ENCODE measurements at places on chromosomes 2 and 18.
A peak's percentile ranks its signal among the peaks of the same experiment; 100 is the strongest.

DNA sequence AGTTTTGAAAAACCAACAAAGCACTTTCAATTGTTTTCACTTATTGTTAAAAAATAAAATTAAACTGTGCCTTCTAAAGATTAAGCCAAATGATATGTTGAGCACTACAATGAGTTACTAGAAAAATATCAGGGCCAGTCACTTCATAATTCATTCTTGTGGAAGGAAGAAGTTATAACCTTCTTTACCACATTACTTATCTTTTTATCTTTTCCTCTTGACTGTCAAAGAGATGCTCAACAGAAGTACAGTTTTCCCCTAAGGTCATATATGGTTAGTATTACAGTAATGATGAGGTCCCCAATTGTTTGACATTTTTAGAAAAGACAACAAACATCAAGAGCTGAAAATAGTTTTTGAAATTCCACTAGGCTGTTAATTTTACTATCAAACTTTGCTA, 9.4 kb downstream of the PELI1 start:
- DNase-seq, result no peak

GRCh38 chr2:21836261-21836660, 712.5 kb downstream of the TDRD15 start:
- DNase-seq, result no peak

DNA sequence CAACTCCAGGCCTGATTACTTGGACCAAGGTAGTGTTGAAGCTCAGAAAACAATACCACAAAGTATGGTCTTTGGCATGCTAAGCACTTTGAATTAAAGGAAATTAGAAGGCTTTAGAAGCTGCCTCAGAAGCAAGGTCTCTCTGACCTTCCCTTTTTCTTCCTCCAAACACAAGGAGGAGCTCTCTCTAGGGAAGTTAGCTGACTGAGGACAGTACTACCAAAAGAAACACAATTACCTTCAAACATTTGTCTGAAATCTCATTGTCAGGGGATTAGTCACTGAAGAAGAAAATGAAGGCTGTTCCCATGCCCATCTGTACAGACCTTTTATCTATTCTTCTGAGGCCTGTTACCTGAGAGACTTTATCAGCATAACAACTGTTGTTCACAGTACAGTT, 279.3 kb downstream of the CDH20 start:
- DNase-seq, result no peak

DNA sequence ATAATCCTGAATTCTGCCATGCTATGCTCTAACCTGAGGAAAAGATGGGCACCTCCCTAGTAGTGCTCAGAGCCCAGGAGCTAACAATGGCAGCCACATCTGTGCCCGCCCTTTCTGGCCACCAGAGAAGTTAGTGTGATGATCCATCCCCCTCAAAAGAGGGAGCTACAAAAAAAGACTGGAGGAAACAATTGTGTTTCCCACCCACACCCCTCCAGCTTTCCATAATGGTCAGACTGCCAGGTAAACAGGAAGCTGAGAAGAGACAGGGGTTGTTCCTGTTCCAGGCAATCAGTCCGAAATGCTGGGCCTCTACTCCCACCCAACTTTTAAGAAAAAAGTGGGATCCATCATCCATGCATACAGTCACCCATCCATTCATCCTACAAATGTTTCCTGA, 3.2 kb downstream of the TBC1D8 start:
- no peak for DNase-seq

DNA sequence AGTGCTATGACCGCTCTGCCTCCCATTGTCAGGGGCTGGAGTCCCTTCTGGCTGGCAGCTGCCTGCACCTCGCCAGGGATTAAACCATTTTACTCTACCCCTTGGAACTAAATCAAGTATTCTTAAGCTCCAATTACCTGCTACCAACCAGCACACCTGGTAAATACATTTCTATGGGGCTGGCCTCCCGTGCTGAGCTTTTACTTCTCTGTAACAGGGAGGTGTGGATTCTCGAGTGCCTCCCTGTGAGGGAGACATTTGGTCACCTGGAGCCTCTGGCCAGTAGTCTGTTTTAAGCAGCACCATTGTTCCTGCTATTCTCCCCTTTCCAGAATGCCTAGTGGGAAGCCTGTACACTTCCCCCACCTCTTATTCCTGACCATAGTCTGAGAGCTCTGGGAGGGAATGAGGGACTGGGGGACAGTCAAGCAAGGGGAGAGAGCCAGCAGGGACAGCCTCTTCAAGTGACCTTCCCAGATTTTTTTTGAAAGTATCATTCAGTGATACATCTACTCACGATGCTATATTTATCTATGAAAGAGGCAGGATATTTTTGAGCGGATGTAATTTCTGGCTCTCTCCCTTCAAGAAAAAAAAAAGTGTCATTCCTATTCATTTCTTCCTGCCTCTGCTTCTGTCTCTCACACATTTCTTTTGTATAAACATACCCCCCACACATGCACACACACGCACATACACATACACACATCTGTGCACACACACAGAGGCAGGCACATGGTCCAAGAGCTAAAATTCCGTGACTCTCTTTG, 112.8 kb downstream of the CAPN13 start:
- no peak for DNase-seq

DNA sequence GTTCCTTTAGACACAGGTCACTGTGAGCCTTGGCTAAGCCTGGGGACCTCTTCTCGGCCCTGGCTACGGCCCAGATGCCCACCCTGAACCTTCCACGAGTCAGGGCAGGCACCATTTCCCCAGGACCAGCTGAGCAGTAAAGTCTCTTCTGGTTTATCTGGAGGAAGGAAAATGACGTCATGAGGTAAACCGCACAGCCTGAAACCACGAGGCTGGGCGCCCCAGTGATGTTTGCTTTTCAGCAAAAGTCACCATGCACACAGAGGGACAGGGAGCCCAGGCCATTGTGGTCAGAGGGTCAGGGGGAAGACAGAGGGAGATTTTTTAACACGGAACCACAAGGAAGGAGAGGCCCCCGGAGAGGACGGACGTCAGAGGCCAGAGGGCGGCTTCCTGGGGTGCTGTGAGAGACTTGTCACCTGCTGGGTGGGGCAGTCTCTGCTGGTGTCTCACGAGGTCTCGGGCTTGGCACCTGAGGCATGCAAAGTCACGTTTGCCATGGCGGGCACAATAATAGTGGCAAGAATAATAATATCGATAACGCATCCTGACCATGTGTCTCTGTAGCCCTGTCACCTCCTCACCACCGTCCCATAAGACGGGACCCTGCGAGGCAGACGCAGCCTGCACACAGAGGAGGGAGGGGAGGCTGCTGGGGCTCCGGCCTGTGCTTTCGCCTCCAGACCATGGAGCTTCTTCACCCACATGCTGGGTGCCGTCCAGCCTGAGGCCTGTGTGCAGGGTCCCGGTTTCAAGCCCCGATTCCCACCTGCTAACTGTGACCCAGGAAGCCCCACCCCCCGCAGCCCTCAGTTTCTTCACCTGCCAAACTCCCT, 33.2 kb upstream of the FOSL2 start:
- DNase-seq, result peak; percentile 39

GRCh38 chr2:229179628-229180027, 91.5 kb downstream of the PID1 start:
- no peak for DNase-seq

GRCh38 chr2:190785334-190785733, 95.3 kb upstream of the GLS start:
- DNase-seq, result no peak

DNA sequence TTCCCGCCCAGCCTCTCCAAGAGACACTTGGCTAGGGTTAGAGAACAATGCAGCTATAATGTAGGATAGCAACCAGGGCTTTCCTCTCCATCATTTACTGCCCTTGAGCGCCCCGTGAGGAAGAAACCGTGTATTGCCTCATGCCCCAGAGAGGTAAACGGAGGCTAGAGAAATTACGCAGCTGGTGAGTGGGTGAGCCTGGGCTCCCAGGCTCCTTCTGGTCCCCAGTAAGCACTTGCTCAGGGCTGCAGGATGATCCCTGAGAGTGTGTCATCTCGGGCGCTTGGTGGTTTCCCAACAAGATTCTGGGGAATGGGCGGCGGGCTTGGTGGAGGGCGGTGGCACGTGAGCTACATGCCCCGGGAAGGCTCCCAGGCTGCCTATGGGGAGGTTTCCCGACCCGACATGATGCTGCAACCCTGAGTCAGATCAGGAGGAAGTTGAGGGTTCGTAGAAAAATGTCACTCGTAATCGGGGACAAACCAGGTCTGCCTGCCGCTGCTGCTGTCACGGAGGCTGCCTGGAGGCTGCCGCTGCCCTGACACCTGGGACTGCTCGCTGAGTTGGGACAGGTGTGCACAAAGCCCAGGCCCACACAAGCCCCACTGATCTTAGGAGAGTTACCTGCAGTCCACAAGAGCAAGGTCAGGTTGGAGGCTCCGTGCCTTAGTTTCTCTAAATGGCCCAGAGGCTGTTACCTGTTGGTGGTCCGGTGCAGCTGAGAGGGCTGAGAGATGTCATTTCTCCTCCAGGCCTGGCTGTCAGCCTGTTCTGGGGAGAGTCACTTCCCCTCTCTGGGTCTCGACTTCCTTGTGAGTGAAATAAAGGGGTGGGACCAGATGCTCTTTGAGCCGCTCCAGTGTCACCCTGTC, at the start of gene GPR55:
Gene GPR55, minus strand, starts transcription at position 773 of the 872 bp plus-strand sequence. CDS start 14,280 bp downstream, outside the sequence.
- DNase-seq, result peak; percentile 63

- no peak for DNase-seq
These were observed 24.4 kb downstream of the EIF4E2 start for GRCh38 chr2:232574674-232575403.

- no peak for DNase-seq
These were observed 18.1 kb downstream of the ABCB11 start for GRCh38 chr2:169012812-169013627.

- DNase-seq, result no peak
These were observed 41.5 kb downstream of the ARHGAP25 start for GRCh38 chr2:68776124-68776523.

DNA sequence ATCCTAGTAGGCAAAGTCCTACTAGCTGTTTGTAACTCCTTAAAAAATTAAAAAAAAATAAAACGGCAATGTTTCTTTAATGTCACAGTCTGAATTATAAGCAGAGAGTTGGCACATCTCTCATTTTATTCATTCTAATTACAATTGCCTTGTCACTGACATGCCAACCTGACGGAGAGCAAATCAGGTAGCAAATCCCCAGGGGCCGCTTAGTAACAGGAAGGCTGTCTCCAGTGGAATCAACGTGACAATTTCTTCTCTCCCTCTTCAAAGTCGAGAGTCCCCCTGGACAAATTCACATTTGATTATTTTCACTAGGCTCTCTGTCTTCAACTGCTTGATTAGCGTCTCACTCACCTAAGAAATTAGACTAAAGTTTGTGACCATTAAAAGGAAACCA, 1598.9 kb upstream of the PIK3C3 start:
- no peak for DNase-seq

GRCh38 chr2:120587279-120587996, 148.2 kb upstream of the GLI2 start:
- no peak for DNase-seq

DNA sequence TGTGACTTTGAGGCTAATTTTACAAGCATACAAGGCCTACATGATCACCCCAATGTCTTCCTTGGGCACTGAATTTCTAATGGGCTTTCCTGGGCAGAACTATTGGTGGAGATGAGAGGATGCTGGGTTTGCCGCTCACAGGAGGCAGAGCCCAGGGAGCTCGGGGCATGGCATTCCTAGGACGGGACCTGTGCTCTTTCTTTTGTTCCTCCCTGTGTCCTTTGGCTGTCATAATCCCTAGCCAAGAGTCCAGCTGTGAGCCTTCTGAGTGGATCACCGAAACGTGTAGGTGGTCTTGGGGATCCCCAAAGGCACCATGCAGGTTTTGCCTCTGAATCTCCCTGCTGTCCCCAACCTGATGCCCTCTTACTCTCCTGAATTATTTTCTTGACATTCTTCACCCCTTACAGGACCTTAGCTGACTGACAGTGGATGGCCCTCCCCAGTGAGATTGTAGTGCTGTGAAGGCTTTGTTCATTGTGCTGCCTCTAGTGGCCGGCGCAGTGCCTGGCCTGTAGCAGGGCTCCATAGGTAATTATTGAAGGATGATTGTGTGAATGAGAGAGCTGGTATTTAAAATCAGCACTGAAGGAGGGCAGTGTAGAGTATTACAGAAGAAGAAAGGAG, 221.9 kb downstream of the ZNF407 start:
- no peak for DNase-seq

DNA sequence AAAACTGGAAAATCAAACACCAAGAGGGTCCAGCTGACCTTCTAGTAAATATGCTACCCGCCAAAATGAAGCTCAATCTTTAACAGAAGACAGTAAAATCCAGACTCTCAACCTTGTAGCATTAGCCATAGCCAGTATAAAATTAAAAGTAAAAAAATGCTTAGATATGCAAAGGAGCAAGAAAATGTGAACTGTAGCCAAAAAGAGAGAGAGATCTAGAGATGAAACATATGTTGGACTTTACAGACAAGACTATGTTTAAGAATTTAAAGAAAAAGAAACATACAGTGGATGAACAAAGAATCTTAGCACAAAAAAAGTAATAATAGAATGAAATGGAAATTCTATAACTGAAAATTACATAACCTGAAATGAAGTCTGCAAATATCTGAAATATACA, 344.5 kb downstream of the LRATD1 start:
- no peak for DNase-seq

DNA sequence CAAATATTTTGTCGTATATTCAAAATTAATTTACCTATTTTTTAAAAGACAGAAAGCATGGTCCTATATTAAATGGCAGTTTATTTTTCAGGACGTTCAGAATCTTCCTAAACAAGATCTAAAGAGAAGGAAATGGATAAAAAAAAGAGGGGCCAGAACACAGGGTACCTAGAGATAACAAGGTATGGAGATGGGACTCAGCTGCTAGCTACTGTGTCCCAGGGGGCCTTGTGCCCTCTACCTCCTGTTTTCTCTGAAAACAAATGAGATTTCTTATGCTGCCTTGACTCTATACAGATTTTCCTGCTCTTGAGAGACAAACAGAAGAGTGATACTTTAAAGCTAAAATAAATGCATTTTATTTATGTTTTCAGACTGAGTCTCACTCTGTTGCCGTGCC, 9.3 kb downstream of the PRKD3 start:
- DNase-seq, result no peak

GRCh38 chr2:74735564-74735963, 81.5 kb downstream of the SEMA4F start:
- no peak for DNase-seq

- no peak for DNase-seq
These were observed 22.9 kb downstream of the MAPRE2 start for GRCh38 chr18:35063875-35064690.

GRCh38 chr18:80228051-80228848, 19.1 kb downstream of the PARD6G start:
- no peak for DNase-seq

- DNase-seq, result no peak
These were observed 301.0 kb downstream of the STK39 start for GRCh38 chr2:167946441-167946841.

GRCh38 chr18:22456547-22456946, 38.8 kb upstream of the CTAGE1 start:
- no peak for DNase-seq

- no peak for DNase-seq
These were observed 74.1 kb downstream of the POLR1A start for GRCh38 chr2:86031606-86032005.
